ENCODE measurements at places on chromosomes 5 and 9.

DNA sequence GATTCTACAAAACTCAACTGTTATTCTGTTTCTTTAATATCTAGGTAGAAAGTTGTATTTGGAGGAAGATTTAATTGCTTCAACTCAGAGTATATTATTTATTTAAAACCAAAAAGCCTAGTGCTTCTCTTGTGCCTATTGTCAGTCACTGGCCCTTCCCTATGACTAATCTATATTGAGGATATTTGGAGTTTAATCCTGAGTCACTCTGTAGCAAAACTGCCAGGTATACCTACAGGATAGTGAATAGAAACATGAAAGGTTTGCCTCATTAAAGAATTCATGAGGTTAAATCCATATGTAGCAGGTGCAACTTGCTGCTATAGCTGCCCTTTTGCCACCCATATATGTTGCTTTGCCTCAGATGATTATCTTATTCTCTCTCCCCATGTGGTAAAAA, 15.1 kb downstream of the PLK2 start:
- DNase-seq = no peak

DNA sequence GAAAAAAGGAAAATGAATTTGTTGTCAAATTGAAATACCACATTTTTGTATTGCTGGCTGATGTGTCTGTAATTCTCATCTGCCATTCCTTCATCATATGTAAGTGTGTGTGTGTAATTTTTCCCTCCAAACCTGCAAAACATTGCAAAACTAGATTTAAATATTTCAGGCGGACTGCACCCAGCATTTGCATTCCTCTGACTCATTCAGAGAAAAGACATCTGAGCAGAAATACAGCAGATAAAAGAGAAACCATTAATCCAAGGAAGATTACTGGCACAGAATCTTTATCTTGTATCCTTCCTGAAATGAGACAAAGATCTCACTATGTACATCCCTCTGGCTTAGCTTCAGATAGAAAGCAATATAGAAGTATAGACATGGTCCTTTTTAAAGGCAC, 275.3 kb downstream of the TMEM38B start:
- DNase-seq = no peak

GRCh38 chr5:139904566-139904815, 108.9 kb downstream of the PSD2 start:
- no peak for DNase-seq

DNA sequence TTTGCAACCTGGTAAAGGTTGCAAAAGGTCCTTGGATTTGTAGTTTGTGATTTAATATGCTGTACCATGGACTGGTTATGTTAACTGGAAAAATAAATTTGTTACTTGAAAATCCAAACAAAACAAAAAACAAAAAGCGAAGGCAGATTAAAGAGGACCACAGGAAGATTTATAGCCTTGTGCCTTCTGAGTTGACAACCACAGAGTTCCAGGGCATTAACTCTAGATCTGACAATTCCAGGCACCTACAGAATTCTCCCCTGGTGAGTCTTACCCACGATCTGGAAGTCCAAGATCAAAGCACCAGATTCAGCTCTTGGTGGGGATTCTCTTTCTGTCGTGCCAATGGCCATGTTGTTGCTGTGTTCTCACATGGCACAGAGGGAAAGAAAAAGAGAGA, 107.9 kb upstream of the SELENOP start:
- no peak for DNase-seq

- DNase-seq = no peak
Observed at GRCh38 chr5:156174225-156174624, 152.7 kb upstream of the SGCD start.

DNA sequence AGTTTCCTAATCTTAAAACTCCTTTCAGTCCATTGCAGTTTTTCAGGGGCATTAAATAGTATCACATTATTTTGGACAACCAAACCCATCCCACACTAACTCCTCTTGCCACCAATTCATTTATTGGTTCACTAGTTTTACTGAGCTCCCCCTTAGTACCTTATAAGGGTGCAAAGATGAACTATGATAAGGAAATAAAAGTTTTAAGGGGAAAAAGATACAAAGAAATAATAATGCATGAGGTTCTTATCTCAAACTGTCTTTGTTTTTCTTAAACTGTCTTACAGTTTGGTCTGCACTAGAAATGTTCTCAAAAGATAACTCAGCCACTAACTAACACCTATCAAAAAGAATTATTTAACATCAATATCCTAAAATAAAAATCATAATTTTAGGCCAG, 8.4 kb downstream of the SCAI start:
- DNase-seq = no peak

GRCh38 chr9:38043931-38044623, 24.9 kb downstream of the SHB start:
- DNase-seq = no peak

- no peak for DNase-seq
Observed at GRCh38 chr9:96524764-96525163, 74.8 kb downstream of the HABP4 start.

DNA sequence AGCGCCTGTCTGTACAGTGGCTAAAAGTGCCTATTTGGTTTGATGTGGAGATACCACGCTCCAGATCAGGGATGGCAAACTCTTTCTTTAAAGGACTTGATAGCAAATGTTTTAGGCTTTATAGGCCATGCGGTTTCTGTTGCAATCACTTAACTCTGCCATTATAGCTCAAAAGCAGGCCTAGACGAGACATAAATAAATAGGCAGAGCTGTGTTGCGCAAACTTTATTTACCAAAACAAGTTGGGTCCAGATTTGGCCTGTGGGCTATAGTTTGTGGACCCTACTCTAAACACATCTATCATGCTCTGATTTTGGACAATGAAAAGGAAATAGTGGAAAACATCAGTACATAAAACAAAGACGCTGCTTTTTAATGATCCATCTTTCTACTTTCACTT, 79.2 kb downstream of the PTCH1 start:
- no peak for DNase-seq

GRCh38 chr9:30476826-30477225, 1907.6 kb upstream of the ACO1 start:
- DNase-seq = no peak

DNA sequence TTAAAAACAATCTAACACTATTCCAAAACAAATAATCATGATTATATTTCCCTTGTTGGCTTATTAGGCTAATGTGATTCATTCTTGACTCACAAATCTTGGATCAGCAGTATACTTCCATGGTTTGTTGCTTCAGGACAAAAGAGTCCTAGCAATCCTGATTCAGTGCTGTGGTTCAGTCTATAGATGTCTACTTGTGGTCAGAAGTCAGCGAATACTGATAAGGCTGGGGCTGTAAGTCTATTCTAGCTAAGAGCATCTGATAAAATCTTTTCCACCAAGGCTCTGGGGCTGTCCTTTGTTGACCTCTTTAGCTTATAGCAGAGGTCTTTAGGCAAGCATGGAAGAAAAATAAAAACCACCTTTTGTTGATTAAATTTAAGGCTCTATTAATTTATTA, 4.4 kb upstream of the SMIM3 start:
- DNase-seq = no peak

- DNase-seq = no peak
Observed at GRCh38 chr5:89351975-89352374, 469.0 kb upstream of the MEF2C start.

GRCh38 chr9:79280691-79281090, 291.1 kb upstream of the TLE4 start:
- no peak for DNase-seq

DNA sequence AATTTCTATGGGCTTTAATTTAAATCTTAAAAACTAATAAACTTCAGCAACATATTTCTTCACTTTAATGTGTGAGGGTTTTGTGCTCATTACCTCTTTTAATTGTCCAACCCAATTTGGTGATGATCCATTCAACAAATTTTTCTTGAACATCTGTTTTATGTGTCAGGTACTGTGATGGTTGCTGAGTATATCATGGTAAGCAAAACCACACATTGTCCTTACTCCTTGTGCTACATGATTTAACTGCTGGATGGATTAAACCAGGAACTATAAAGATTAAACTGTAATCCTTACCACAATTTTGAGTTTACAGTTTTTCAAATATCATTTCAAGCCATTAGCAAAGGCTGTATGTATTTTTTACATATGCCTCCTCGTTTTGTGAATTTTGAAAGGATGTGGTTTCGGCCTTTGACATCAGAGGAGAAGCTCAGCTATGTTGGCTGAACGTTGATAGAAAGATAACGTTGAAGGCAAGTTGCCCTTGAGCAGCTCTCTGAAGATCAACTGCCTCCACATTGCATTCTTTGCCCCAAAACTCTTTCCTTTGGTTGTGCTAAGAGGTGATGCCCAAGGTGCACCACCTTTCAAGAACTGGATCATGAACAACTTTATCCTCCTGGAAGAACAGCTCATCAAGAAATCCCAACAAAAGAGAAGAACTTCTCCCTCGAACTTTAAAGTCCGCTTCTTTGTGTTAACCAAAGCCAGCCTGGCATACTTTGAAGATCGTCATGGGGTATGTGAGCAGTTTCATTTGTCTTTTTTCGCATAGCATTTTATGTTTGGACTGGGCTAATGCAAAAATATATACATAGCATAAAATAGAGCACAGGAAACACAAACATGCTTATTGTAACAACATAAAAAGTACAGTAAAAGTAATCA, at the start of gene ITK:
ITK (plus strand) TSS at position 467 of the 891 bp plus-strand sequence; CDS start at position 605, 138 bp downstream.
- peak; percentile 52 for DNase-seq

DNA sequence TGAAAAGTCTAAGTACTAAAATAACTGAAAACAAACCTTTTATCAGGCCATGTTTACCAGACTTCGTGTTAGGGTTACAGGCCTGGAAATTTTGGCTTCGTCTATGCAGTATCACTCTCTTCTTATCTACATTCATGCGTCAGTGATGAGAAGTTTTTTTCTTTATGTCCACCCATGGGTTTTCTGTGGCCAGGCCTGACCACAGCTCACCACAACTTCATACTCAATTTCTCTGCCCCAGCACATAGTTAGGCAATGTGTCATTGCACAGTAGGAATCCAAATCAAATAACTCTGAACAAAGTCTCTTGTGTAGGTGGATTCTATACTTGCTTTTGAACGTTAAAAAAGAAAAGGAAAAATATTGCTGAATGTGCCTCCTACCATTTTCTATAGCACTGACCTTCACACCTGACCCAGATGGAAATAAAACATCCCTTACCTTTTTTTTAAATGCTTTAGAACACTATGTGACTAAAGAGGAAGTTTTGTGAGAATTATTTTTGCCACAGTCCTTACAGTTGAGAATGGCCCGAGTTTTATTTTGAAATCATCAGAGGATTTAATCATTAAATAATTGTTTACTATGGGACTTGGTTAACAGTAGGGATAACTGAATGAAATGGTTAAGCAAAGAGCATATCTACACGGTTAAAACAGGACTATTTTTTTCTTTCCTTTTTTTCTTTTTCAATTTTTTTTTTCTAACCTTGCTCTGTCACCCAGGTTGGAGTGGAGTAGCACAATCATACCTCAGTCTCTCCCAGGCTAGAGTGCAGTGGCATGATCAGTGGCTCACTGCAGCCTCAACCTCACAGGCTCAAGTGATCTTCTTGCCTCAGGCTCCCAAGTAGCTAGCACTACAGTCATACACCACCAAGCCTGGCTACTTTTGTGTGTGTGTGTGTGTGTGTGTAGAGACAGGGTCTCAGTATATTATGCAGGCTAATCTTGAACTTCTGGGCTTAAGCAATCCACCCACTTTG, 1247.0 kb upstream of the ACO1 start:
- no peak for DNase-seq

GRCh38 chr9:93673839-93674334, 97.5 kb downstream of the PHF2 start:
- DNase-seq = no peak

GRCh38 chr5:64767959-64768357, 533 bp downstream of the SREK1IP1 start:
- peak; percentile 35 for DNase-seq

GRCh38 chr9:106883030-106883429, 20.1 kb downstream of the ZNF462 start:
- DNase-seq = no peak

DNA sequence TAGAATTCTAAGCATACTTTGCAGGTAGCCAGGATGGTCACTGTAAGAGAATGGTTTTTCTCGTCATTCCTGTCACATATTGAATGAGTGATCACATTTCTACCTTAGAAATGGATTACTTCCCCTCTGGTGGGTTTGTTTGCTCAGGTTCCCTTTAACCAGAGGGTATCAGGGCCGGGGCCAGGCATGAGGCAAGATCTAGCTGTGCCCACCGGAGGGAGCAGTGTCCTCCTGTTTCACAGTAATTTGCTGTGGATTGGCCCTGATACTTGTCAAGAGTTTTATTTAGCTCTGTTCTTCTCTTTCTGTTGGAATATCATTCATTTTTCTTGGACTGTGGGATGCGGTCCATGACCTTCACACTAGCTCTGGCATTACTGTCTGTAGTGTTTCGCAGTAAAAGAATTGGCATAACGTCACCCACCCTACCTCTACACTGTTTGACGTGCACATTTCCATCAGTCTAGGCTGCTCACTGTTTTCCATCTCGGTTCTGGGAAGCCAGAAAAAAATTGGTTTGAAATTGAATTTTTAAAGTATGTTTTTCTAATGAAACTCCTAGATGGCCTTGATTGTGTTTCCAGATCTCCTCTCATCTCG, 42.4 kb upstream of the ZBED3 start:
- DNase-seq = peak; percentile 48

DNA sequence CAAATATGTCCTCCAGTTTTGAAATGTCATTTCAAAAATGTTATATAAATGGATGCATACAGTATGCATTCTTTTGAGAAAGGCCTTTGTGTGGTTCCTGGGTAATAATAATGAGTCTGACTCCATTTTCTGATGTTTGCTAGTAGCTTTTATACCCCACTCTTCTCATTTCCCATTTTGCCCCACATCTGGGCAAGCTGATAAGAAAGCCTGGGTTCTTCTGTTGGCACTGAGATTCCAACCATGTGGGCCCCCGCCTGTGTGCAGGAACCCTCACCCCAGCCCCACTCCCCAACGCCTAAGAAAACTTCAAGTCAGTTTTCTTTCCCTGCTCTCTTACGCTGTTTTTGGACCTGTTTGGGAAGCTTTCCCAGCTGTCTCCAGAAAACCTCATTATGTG, 89.4 kb downstream of the SNX18 start:
- no peak for DNase-seq

GRCh38 chr9:124045830-124046177, 34.2 kb downstream of the LHX2 start:
- DNase-seq = no peak

DNA sequence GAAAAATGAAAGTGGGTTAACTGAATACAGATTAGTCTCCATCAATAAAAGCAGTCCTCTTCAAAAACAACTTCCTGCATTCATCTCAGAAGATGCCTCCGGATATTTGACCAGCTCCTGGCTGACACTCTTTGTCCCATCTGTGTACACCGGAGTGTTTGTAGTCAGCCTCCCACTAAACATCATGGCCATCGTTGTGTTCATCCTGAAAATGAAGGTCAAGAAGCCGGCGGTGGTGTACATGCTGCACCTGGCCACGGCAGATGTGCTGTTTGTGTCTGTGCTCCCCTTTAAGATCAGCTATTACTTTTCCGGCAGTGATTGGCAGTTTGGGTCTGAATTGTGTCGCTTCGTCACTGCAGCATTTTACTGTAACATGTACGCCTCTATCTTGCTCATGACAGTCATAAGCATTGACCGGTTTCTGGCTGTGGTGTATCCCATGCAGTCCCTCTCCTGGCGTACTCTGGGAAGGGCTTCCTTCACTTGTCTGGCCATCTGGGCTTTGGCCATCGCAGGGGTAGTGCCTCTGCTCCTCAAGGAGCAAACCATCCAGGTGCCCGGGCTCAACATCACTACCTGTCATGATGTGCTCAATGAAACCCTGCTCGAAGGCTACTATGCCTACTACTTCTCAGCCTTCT, 16.6 kb downstream of the F2R start:
- DNase-seq = no peak

All from stimulated activated CD8-positive, alpha-beta memory T cell treated with anti-CD3 and anti-CD28 coated beads, Interleukin-4, amount 100 ng/mL, for 48 hours (primary cell).